ENCODE measurements at places on chromosomes 16 and 17.

DNA sequence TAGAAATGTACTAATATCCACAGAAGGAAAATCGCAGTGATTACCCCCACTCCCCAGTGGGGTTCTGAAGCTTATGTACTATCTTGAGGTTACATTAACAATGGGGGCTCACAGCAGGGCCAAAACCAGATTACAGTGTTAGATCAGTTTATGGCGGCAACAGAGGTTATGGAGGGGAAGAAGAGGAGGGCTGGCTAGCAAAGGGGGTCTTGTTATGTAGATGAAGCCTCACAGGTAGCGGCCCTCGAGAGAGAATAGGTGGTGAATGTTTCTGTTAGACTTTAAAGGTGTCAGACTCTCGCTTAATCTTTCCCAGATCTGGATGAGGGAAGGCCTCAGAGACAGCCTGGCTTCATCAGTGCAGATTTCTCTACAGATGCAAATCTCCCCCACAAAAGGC is 22.2 kb downstream of the RNF112 start:
- no peak for DNase-seq

GRCh38 chr16:88333848-88334777 is 48.6 kb upstream of the ZNF469 start:
- DNase-seq, result no peak

GRCh38 chr16:22189473-22190080 is 16.5 kb upstream of the EEF2K start:
- DNase-seq, result no peak

- no peak for DNase-seq
Measured at GRCh38 chr17:8481089-8481488, 45.4 kb downstream of the NDEL1 start.

DNA sequence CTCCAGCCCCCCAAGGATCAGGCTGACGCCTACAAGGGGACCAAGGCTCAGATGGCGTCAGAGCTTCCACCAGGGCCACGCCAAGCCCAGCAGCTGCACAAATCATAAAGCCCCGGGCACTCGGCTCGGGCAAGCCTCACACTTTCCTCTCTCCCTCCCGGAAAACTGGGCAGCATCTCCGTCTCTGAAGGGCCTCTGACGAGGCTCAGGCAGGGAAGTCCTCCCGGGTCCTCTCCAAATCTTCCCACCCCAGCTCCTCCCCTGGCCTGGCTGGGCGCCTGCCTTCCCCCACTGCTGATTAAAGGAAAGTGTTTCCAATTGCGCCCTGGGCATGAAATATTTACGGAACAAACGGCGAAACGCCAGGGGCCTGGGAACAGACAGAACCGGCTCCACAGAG is 38.5 kb downstream of the PIEZO1 start:
- DNase-seq, result no peak

- DNase-seq, result no peak
Measured at GRCh38 chr16:26840691-26841090, 226.0 kb upstream of the C16orf82 start.

DNA sequence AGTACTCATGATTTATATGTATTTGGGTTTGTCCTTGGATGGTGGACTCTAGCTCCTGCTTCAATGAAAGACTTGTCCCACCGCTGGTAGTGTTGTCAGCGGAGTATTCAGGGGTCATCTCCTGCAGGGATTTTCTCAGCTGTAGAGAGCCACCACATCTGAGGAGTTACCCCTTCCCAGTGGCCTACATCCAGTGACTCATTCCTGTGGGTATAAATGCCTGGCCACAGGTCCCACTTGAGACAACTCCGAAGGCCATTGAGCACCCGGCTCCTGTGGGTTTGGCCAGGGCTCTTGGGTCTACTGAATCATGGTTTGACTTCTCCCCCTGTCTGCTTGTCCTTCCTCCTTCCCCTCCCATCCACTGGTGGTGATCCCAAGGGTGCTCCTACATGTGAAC is 34.6 kb upstream of the WSB1 start:
- no peak for DNase-seq

- DNase-seq, result no peak
Measured at GRCh38 chr17:69412251-69412671, 2.2 kb upstream of the MAP2K6 start.

- DNase-seq, result no peak
Measured at GRCh38 chr17:55291114-55291507, 26.4 kb downstream of the HLF start.

- no peak for DNase-seq
Measured at GRCh38 chr17:799261-799660, 17.1 kb downstream of the MRM3 start.

- DNase-seq, result no peak
Measured at GRCh38 chr16:87060034-87060986, 256.9 kb downstream of the C16orf95 start.

- DNase-seq, result no peak
Measured at GRCh38 chr16:46736695-46737094, 11.4 kb downstream of the MYLK3 start.
